Skin of body (tissue), 3 donors: ENCODE measurements at places on chromosomes 3 and 15.

- DNase-seq: no peak
Measured at GRCh38 chr3:51729042-51729633, 22.3 kb downstream of the GRM2 start.

GRCh38 chr15:78244893-78245292 is 10.5 kb upstream of the ACSBG1 start:
- DNase-seq: no peak

GRCh38 chr15:40280260-40281056 is 2.4 kb downstream of the ANKRD63 start:
- no peak for DNase-seq

DNA sequence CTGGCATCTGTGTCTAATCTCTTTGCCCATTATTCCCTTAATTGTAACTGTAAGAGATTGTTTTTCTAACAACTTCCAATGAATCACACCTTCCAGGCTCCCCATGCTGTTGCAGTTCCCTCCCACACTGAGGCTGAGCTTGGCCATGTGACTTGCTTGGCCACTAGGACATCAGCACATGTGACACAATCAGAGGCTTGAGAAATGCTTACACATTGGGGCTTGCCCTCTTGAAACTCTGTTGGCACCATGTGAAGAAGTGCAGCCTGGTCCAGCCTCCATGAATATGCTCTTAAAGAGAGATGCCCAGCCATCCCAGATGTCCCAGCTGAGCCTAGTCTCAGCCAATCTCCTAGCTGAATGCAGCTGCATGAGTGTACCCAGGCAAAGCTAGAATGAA is 326.8 kb upstream of the SOX2 start:
- DNase-seq: no peak

GRCh38 chr3:166783206-166783605 is 596.9 kb downstream of the ZBBX start:
- DNase-seq: no peak

DNA sequence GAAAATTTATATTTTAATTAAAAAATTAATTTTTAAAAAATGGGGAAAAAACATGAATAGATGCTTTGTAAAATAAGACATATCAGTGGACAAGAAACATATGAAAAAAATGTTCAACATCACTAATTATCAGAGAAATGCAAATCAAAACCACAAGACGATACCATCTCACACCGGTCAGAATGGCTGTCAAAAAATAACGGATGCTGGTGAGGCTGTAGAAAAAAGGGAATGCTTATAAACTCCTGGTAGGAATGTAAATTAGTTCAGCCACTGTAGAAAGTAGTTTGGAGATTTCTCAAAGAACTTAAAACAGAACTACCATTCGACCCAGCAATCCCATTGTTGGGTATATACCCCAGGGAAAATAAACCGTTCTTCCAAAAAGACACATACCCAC is 93.8 kb downstream of the XRN1 start:
- DNase-seq: no peak

GRCh38 chr15:69723404-69724096 is 270.9 kb downstream of the RPLP1 start:
- DNase-seq: peak; percentile 27

GRCh38 chr3:4493941-4494894 is 1.1 kb downstream of the ITPR1 start:
- no peak for DNase-seq

DNA sequence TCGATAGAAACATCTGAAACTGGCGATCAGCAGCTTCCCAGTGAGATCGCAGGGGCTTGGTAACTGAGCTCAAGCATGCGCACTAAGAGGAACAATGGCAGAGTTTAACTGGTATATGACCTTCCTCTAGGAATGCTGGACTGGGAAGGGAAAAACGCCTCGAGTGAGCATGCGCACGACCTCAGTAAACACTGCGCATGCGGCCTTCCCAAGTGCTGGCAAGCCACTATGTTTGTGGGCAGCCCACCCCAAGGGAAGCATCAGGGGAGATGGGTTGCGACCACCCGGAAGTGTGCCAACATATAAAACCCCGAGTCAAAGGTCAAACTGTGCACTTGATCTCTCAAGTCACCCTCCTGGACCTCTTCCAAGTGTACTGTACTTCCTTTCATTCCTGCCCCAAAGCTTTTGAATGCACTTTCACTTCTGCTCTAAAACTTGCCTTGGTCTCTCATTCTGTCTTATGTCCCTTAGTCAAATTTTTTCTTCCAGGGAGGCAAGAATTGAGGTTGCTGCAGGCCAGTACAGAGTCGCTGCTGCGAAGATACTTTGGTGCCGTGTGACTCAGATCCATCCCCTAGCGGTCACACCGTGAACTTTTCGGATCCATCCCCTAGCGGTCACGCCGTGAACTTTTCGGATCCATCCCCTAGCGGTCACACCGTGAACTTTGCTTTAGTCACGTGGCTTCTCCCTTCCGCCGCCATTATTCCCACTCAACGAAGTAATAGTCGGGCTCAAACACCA is 243.3 kb downstream of the FAM43A start:
- DNase-seq: peak; percentile 55

GRCh38 chr15:37253877-37254276 is 153.5 kb upstream of the MEIS2 start:
- no peak for DNase-seq

GRCh38 chr3:25500706-25501210 is 72.7 kb downstream of the RARB start:
- DNase-seq: no peak

- DNase-seq: no peak
Measured at GRCh38 chr15:88646088-88646405, 7.2 kb downstream of the ISG20 start.

DNA sequence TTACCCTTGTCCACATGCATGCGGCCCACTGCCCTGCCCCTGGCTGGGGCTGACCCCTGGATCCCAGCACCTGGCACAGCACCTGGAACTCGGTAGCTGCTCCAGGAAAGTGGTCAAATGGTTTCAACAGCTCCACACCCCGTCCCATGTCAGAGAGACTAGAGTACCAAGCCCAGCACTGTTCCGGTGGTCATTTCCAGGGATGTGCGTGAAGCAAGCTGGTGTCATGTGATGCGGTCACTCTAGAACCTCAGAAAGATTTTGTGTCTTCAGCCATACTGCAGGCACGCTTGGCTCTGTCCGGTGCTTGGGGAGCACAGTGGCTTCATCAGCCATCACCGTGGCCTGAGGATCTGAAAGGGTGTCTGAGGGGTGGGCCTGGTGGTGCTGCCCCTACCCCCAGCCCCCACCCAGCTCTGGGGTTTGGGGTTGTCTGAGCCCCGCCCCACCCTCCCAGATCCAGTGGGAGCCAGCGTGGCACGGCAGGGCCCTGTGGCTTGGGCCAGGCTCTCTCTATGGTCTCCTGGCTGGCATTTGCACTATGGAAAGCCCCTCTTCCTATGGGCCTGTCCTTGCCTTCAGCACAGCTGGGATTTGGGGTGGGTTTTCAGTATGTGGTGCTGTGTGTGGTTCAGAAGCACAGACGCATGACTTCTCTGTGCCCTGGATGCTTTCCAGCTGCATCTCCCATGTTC is 15.3 kb downstream of the APBA2 start:
- DNase-seq: no peak

- no peak for DNase-seq
Measured at GRCh38 chr3:107847791-107848190, 243.0 kb downstream of the CD47 start.
